ENCODE measurements at places on chromosomes 1 and 21. TPM values are rescaled to one million over a fixed set of nuclear protein-coding genes. Genes with fewer than 3 reads are reported as not detected.

DNA sequence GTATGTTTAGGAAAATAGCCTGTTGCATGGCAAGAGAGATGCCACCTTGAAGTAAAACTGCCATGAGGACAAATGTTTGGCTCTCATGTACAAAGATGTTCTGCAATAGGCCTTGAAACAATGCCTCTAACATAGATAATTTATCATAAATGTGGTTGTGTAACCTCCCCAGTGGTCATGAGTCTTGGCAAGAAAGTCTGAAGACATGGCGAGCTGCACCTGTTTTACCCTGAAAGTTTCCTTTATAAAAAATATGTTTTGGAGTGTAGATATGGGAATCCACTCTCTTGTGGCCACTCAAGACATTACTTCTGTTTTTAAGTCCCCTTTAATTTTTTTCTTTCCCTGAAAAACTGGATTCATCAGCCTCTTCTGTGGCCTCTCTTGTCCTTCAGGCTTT, 2217.1 kb downstream of the NCAM2 start:
- DNase-seq = no peak

- no peak for DNase-seq
These were observed 78.1 kb upstream of the JAK1 start for GRCh38 chr1:65044411-65044810.

GRCh38 chr1:198883184-198883583, 244.3 kb downstream of the PTPRC start:
- DNase-seq = no peak

The CCDC30 gene
- 1.8 TPM for total RNA-seq

- no peak for DNase-seq
These were observed 77.7 kb downstream of the SLC16A1 start for GRCh38 chr1:112878321-112878720.

GRCh38 chr1:39149509-39149908, 55.0 kb upstream of the MACF1 start:
- DNase-seq = no peak

DNA sequence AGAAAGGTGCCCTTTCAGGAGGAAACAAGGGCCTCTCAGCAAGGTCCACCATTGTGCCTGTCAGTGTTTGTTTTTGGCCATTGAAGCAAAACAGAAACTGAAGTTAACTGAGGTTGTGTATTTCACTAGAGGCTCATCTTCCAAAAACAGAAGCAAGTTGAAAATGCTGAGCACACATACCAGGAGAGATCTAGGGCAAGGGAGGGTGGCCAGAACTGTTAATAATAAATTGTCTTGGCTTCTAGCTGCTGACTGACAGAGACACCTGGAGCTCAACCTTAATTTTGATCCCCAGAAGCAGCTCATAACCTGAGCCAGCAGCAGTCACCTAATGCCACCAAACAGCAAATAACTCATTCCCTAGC, 5.2 kb downstream of the AGMAT start:
- no peak for DNase-seq

DNA sequence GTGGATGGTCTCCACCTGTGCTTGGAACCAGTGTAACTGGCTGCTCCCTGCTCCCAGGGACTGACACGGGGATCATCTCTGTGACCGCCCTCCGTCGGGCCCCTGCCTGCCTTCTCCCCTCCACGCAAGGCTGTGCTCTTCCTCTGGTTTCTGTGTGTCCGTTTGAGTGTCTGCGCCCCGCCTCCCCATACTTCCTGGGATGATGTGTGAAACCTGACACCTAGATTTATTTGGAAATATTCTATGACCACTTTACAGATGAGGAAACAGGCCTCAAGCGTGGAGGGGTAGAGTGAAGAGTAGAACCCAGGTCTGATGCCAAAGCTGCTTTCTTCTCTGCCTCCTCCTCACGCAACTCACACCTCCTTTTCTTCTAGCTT, 24.3 kb downstream of the LDLRAP1 start:
- DNase-seq = no peak

The DUSP23 gene
- 11.1 TPM for total RNA-seq

The SLC1A7 gene
- not detected for total RNA-seq

The OPRD1 gene
- 0.20 TPM for total RNA-seq

- no peak for DNase-seq
These were observed 11.8 kb upstream of the TMEM39B start for GRCh38 chr1:32060914-32061313.

DNA sequence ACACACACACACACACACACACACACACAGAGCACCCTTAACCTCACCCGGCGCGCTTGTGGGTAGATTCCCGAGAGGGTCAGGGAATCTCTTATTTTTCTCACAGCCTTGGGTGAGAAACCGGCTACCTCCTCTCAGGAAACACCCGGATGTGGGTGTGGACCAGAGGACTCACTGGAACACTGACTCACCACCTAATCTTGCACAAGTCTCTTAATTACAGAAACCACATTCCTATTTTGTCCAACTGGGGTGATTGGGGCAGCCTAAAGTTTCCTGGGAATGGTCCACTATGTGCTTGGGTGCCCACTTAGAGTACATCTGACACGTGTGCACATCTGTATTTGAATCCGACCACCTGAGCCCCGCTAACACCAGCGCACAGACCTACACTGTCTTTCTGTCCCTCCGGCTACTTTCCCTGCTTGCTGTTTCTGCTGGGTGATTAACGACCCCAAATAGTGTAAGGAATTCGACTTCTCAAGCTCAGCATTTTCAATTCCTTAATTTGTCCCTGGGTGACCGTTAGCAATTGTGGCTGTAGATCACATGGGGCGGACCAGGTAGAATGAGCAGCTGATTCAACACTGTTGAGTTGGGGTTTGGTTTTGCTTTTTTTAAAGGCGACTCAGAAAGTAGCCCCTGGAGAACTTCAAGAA, 14.0 kb upstream of the TBX15 start:
- DNase-seq = peak; percentile 37

- no peak for DNase-seq
These were observed 50.1 kb downstream of the KLHDC7A start for GRCh38 chr1:18530587-18531502.

- peak; percentile 9 for DNase-seq
These were observed 6.8 kb downstream of the PKNOX1 start for GRCh38 chr21:42981214-42981523.

The OR2M3 gene
- not detected for total RNA-seq

The UTP11 gene
- total RNA-seq = 38.6 TPM

The ARHGEF16 gene
- total RNA-seq = 5.4 TPM

GRCh38 chr1:170893655-170894297, 41.6 kb upstream of the MROH9 start:
- DNase-seq = peak; percentile 91

- no peak for DNase-seq
These were observed 109.0 kb downstream of the NGF start for GRCh38 chr1:115229016-115229415.

The DNM3 gene
- 5.2 TPM for total RNA-seq

GRCh38 chr1:39427374-39427773, 64.1 kb upstream of the BMP8A start:
- no peak for DNase-seq

DNA sequence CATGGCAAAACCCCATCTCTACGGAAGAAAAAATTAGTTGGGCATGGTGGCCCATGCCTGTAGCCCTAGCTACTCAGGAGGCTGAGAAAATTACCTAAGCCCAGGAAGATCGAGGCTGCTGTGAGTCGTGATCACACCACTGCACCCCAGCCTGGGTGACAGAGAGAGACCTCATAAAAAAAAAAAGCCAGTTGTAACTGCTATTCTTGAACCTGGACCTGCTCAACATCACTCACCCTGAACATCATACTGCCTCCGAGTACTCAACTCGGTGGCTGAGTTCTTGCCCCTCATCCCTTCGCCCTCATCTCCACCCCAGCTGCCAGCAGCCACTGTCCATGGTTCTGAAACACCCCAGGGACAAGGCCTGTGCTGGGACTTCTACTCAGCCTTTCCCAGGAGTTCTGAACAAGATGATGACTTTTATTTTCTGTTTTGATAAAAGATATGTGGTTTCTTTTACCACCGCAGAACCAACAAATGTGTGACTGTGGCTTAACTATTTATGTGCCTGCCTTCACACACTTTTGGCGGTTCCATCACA, 5.4 kb upstream of the DISP3 start:
- DNase-seq = no peak

- no peak for DNase-seq
These were observed 83.9 kb upstream of the ATP1A1 start for GRCh38 chr1:116289193-116289592.

The RPE65 gene
- total RNA-seq = 0.10 TPM

GRCh38 chr1:26200413-26200812, 10.0 kb downstream of the CATSPER4 start:
- DNase-seq = no peak

- DNase-seq = no peak
These were observed 1.5 kb downstream of the GPATCH4 start for GRCh38 chr1:156599811-156600210.

The WNT3A gene
- 0.39 TPM for total RNA-seq

- DNase-seq = no peak
These were observed 129.0 kb upstream of the RUNX1 start for GRCh38 chr21:35178098-35178497.

DNA sequence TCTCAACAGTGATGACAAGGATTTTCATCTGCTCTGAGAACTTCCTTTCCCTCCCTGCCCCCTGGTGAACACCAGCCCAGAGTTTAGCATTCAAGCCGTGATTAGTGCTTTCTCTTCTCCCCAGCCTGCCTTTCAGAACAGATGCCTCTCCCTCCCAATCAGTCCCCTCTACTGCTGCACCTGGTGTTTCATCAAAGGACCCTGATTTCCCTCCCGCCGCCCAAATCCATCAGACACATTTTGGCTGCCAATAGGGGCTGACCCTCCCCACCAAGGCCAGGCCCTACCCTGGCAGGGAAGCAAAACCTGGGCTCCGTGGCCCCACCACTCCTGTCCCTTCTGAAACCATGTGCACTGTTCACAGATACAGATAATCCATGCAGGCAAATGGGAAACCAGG, 34.0 kb upstream of the KLHDC7A start:
- no peak for DNase-seq

The LORICRIN gene
- total RNA-seq = 39.6 TPM

DNA sequence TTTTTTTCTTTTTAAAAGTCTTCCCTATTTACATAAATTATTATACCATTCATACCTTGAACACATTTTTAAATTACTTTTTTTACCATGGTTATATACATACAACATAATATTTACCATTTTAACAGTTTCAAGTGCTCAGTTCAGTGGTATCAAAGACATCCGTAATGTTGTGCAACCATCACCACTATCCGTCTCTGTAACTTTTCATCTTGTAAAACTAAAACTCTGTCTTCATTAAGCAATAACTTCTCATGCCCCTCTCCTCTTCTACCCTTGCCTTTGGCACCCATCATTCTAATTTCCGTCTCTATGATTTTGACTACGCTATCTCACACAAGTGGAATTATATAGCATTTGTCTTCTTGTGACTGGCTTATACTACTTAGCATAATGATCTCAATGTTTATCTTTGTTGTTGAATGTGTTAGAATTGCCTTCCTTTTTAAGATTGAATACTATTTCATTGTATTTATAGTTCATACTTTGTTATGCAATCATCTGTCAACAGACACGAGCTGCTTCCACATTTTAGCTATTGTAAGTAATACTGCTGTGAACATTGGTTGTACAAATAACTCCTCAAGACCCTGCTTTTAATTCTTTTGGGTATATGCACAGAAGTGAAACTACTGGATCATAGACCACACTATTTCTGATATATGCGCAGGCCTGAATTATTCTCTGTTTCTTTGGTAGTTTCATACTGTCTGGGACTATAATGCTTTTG, 689.5 kb upstream of the NCAM2 start:
- no peak for DNase-seq

- DNase-seq = peak; percentile 76
These were observed at the start of gene MAST2 for GRCh38 chr1:45803299-45803780. MAST2 (plus strand) TSS chr1:45803612; CDS start chr1:45803896, 284 bp downstream.

DNA sequence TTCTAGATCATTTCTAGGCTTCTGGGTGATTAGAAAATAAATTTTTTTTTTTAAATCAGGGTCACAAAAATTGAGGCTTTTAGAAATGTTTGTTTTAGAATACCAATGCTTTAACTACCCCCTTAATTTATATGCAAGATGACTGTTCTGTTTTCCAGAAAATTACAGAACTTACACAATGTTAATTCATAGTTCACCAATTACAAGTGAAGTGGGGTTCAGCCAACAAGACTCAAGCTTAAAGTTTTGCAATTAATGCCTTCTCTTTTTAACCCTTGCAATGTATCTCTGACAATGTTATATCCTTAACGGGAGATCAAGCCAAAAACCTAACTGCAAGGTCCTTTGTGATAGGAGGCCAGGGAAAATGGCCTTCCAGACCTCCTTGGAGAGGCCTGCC, 5.6 kb downstream of the PRELP start:
- no peak for DNase-seq

DNA sequence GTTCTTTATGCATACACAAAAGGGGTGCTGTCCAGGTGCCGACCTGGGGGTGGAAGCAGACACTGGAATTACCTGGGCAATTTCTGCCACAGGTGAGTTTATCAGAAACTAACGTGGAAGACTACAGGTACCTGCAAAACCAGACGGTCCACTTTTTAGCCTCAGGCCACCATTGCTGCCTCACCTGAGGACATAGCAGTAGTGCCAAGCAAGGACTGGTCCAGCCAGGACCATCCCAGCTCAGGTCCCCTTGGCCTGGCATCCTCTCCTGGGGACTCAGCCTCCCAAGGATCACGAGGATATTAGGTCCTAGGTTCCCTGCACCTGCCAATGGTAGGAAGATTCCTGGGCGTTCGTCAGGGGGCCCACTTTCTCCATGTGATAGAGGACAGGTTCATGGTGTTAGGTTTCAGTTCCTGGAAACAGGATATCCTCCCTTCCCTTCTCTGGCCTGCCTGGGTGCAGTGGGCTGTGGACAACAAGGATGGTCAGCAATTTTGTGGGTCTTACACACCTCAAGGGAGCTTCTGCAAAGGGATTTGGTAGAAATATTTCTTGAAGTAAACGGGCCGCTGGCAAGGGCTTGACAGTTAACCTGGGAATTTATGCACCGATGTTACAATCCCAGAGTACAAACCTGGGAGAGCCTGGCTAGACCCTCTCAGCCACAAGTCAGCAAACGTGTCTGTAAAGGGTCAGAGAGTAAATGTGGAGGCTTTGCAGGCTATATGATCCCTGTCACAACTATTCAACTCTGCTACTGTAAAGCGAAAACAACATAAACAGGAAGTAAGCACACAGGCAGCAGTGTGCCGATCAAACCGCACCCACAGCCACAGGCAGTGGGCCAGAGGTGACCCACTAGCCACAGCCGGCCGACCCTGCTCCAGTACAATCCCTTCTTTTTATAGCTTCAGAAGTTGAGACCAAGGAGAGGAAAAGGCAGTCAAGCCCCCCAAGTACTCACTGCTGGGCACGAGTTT, 71.4 kb upstream of the RAB4A start:
- no peak for DNase-seq

The FCRL5 gene
- total RNA-seq = 0.10 TPM

All from skin of body (tissue), 3 donors.